Memory B cell (primary cell): ENCODE measurements at places on chromosomes 6 and 20.
A peak's percentile ranks its signal among the peaks of the same experiment; 100 is the strongest.

DNA sequence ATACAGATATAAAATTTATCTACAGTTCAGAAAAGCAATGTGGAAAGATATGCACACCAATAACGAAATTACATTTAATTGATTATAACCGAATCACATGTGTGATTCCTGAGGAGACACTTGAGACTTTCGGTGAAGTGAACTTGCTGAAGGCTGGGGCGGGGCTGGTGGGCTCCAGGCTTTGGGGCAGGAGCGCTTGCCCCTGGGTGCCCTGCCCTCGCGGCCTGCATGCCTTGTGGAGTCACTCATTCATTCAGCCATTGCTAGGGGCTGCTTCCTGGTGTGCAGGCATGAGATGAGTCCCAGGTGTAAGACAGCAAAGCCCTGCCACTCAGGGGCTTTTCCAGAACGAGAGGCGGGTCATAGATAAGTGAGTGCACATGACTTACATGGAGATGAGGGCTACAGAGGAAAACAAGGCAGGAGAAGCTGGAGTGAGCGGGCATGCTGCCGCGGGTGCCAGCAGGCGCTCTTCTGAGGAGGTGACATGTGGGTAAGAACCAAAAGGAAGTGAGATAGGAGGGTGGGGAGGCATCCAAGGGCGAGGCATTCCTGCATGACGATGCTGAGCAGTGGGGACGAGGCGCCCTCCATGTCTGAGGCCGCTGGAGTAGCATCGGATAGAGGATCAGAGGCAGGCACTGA lies 88.7 kb downstream of the BMP7 start:
- no peak for DNase-seq

DNA sequence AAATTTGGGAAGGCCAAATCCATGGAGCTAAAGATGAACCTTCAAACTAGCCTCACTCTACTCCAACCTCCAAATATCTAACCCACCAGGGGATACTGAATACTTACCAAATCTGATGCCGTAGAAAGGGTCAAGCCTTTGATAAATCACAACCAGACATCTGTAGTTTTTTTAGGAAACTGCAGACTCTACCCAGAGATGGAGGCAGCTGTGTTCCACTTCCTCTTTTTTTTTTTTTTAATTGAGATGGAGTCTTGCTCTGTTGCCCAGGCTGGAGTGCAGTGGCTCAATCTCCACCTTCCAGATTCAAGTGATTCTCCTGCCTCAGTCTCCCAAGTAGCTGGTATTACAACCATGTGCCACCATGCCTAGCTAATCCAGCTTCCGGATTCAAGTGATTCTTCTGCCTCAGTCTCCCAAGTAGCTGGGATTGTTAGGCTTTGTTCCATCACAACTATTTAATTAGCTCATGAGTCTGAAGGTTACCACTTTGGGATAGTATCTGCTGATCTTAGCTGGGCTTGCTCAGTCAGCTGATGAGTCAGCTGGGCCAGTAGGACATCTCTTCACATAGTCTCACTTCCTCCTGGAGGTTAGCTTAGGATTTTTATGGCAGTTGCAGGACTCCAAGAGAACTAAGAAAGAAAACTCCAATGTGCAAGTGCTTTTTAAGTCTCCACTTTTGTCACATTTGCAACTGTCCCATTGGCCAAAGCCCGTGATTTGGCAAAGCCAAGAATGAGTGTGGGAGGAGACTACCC lies 13.3 kb downstream of the FRK start:
- DNase-seq = no peak

DNA sequence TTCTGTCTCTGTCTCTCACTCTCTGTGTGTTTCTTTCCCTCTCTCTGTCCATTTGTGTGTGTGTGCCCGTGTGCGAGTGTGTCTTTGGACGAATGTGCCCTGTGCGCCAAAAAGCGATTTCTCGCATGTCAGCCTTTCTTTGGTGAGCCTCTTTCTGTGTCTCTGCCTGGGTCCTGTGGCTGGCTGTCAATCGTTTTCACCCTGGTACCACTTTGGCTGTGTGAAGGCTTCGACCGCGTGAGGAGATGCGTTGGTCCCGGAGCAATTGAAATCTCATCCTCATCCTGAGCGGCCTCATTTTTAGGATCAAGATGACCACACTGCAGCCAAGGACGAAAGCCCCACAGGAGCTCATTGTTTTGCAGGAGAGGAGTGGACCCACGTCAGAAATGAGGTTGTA lies 288.9 kb upstream of the ZNF337 start:
- no peak for DNase-seq

GRCh38 chr6:46305833-46306232 lies 135.1 kb upstream of the ENPP5 start:
- no peak for DNase-seq

- DNase-seq = no peak
Measured at GRCh38 chr20:46324379-46324778, 16.1 kb upstream of the CDH22 start.

GRCh38 chr20:56171087-56172012 lies 77.2 kb upstream of the MC3R start:
- no peak for DNase-seq

GRCh38 chr6:136524339-136524935 lies 25.8 kb downstream of the MAP7 start:
- no peak for DNase-seq

DNA sequence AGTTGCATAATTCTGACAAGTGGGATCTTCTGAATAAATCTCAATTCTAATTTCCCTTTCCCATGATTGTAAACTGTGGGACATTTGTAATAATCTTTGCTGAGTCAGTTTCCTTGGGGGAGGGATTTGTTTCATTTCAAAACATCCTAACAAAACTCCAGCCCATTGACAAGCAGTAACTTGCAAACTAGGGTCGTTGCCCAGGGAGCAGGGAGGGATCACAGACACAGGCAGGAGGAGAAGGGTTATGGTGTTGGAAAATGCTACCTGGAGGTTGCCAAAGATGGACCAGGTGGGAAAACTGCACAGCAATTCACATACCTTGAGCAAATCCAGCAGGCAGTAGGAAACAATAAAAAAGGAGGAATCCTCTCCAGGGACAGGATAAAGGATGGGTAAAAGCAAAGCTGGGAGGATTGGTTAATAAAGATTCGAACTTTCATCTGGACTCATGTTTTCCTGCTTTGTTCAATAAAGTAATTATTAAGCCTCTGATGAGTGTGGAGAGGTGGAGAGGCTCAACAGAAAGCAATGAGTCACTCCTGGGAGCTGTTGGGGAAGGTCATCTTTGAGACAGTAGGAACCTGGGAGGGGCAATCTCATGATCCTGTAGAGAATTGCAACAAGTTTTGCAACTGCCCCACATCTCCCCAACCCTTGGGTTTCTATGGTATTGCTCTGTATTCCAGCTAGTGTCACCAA lies 87.3 kb upstream of the AKIRIN2 start:
- no peak for DNase-seq

- no peak for DNase-seq
Measured at GRCh38 chr20:63035603-63036185, 28.9 kb upstream of the BHLHE23 start.

DNA sequence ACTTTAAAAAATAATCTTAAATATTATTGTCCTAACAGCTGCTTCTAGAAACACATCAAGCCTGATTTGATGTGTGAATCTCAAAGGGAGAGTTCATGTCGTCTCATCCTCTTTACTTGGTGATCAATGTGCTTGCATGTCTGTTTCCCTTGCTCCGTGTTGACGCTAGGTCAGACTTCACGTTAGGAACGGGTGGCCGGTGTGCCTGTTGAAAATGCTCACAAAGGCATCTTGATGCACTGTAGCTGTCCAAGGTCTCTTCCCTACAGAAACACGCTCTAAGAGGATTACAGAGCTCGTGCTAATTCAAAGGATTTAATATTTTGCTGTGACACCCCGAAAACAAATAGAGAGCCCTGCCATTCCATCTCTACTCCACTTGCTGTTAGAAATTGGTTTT lies 84.6 kb downstream of the ID4 start:
- DNase-seq = no peak

- no peak for DNase-seq
Measured at GRCh38 chr6:140460267-140460666, 1085.8 kb upstream of the CITED2 start.

DNA sequence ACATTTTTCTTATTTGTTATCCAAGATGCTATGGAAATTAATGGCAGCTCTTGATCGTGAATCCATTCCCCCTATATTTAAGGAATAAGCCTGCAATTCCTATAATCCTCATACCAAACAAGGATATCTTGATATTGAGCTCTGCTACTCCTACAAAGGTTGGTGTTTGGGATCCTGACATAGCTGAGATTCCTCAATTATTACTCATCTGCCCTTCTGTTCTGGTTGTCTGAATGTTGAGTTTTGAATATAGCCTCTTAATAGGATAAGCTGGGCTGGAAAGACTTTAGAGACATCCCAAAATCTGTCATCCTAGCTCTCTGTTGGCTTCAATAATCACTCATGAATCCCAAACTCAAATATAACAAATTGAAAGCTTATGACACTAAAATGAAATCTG lies 49.9 kb downstream of the CLIC5 start:
- no peak for DNase-seq

DNA sequence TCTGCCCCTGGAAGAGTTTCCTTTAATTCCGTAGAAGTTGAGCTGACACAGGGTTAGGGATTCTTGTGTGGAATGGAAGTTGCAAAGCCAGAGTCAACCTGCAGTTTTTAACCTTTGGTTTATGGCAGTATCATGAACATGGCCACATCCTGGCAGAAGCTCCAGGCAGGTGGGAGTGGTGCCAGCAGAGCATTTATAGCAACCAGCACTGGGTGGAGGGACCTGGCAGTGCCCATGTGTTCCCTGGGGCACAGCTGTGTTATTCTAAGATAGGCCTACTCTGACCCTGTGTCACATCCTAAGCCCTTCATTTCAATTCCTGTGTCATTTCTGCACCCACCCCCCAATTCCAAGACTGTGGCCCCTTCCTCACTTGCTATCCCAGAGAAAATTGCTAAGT lies 26.1 kb upstream of the ZNF831 start:
- no peak for DNase-seq

GRCh38 chr6:5832668-5833067 lies 174.1 kb downstream of the NRN1 start:
- DNase-seq = no peak

DNA sequence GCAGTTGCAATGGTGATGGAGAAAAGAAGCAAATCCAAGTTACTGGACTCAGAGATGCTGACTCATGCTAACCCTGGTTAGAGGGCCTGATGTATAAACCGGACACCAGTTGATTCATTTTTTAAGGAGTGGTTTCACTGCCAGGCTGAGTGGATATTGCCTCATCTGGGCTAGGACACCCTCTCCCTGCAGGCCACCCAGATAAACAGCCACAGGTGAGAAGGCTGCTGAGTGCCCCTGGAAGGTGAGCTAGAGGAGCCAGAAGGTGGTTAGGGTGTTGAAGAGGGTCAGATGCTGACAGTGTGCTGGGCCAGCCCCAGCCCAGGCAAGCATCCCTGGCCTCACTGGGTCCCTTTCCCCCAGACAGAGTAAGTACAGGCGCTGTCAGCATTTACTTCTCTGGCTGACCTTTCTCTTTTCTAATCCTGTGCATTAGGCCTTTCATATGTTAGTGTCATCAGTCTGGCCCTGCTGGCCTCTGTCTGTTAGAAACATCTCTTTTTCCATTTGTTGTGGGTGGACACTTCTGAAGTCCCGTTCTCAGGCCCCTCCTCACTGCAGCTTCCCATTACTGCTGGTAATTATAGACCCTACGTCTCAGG lies 13.5 kb downstream of the EPB41L1 start:
- no peak for DNase-seq

- no peak for DNase-seq
Measured at GRCh38 chr6:36844232-36845170, 5.3 kb upstream of the CPNE5 start.

- no peak for DNase-seq
Measured at GRCh38 chr6:39321761-39322160, 741 bp downstream of the KCNK16 start.

DNA sequence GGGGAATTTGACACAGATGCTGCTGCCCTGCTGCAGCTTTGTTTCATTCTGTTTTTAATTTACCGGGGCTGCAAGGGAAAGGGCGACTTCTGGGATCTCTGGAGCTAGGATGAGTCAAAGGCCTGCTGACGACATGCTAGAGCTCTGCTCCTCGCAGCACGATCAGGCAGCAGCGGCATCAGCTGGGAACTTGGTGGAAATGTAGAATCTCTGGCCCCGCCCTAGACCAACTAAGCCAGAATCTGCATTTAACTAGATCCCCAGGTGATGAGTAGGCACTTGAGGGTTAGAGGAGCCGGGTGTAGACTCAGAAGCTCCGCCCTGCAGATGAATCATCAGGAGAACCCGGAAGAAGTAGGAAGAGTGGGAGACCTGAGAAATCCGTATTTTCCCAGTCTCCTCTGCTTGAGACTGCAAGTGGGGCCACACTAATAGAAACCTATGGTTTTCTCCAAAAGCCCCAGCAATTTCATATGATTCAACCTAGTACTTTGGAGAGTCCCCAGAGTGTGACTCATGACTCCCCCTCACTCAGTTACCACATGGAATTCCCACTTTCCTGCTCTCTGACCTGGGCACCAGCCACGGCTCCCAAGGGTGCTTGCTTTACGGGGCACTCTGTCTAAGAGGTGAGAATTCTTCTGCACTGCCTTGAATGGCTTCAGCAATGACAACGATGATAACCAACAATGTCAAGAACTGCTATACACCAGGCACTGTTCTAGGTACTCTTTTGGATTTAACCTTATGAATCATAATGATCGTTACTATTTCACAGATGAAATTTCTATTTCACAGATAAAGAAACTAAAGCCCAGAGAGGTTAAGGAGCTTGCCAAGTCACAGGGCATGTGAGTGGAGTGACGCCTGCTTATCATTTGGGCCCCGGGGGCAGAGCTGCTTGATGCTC lies 18.1 kb downstream of the TUBB2B start:
- no peak for DNase-seq

- DNase-seq = peak; percentile 27
Measured at GRCh38 chr20:62366370-62367135, 559 bp downstream of the LAMA5 start.

GRCh38 chr6:157224951-157225574 lies 98.3 kb downstream of the TMEM242 start:
- DNase-seq = no peak

GRCh38 chr20:49846206-49846807 lies 33.7 kb downstream of the SLC9A8 start:
- peak; percentile 40 for DNase-seq

- no peak for DNase-seq
Measured at GRCh38 chr6:132456700-132457143, 55.4 kb upstream of the MOXD1 start.

GRCh38 chr20:40637176-40637575 lies 51.9 kb downstream of the MAFB start:
- DNase-seq = no peak

- DNase-seq = no peak
Measured at GRCh38 chr6:110063594-110064263, 85.6 kb downstream of the GPR6 start.

- no peak for DNase-seq
Measured at GRCh38 chr20:33311996-33312395, 29.0 kb downstream of the BPIFB1 start.

- no peak for DNase-seq
Measured at GRCh38 chr6:18632670-18633410, 245.7 kb downstream of the RNF144B start.

- DNase-seq = no peak
Measured at GRCh38 chr6:12608874-12609273, 107.7 kb upstream of the PHACTR1 start.
